ENCODE measurements at places on chromosomes 13 and 19.

DNA sequence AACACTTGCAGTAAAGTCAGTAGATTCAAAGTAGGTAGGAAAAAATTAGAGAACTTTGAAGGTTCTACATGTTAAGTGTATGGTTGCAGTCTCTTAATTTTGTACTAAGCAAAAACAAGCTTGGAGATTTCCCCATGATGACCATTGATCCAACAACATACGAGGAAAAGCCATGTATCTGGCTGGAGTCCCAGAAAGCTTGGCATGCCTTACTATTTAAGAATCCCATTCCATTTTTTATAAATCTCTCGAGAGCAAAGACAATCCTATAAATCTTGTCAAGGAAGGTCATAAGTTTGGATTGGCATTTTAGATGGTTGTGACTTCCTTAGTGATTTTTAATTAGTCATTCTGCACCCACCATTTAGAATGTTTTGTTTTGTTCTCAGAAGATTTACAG is 495.9 kb downstream of the GPC5 start:
- DNase-seq, result no peak

GRCh38 chr13:89783221-89783755 is 1564.2 kb upstream of the MIR17HG start:
- no peak for DNase-seq

DNA sequence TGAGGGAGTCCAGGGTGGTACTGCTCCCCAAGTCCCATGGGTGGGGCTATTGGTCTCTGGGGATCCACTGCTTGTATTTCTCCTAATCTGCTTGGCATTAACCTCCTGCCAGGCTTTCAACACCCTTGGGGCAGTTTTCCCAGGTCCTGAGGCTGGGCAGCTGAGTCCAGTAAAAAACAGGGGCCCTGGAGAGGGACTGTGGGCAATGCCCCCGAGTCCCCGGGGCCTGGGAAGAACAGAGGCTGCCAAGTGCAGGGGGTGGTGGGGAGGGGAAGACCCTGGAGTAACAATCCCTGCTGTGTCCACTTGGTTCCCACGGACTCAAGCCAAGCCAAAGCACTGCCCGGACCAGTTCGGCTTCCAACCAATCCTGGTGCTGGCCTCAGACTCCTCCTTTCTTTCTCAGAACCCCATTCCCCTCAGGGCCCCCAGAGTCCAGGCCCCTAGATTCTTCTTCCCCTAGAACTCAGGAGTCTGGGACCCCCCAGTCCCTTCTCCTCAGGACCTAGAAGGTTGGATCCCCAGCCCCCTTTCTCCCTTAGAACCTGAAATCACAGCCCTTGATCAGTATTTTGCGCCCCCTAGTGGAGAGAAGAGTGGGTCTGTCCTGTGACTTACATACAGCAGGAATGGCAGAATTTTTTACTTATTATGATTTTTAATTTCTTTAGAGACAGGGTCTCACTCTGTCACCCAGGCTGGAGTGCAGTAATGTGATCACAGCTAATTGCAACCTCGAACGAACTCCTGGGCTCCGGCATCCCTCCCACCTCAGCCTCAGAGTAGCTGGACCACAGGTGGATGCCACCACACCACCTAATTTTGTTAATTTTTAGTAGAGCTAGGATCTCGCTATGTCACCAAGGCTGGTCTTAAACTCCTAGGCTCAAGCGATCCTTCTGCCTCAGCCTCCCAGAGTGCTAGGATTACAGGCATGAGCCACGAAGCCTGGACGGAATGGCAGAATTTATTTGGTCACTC is 3.7 kb upstream of the CLPTM1 start:
- no peak for DNase-seq

GRCh38 chr13:102873653-102874052 is 27.8 kb downstream of the ERCC5 start:
- no peak for DNase-seq

- DNase-seq, result no peak
These were observed 88.4 kb upstream of the IRS2 start for GRCh38 chr13:109874484-109875454.

DNA sequence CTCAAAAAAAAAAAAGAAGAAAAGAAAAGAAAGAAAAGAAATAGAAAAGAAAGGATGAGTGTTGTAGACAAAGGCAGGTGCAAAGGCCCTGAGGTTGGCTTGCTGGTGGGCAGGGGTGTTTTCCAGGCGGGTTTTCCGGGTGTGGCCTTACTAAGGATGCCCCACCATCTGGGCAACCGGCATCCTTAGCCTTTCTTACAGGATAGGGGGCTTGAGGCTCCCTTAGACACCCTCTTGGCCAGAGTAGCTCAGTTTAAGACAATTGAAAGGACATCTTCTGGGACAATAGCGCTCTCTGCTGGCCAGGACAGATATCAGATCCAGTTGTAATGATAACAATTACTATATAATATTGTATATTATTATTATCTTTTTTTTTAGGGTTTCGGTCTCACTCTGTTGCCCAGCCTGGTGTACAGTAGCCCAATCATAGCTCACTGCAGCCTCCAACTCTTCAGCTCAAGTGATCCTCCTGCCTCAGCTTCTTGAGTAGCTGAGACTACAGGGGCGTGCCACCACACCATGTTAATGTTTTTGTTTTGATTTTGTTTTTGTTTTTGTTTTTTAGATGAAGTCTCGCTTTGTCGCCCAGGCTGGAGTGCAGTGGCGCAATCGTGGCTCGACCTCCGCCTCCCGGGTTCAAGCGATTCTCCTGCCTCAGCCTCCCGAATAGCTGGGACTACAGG is 1.4 kb upstream of the QTRT1 start:
- no peak for DNase-seq

DNA sequence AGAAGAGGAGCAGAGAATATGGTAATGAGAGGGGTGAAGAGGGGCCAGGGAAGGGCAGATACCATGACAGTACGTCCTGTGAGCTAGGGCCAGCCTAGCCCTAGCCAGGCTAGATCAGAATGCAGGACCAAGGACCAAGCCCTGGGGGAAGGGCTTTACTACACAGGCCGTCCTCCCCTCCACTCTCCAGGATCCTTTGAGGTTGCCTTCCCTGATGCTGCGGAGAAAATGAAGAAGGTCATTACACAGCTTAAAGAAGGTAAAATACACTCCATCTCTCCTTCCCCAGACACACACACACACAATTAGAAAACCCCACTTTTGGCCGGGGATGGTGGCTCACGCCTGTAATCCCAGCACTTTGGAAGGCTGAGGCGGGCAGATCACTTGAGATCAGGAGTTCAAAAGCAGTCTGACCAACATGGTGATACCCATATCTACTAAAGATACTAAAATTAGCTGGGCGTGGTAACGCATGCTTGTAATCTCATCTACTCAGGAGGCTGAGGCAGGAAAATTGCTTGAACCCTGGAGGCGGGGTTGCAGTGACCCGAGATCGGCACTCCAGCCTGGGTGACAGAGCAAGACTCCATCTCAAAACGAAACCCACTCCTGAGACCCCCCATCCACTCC is 8.5 kb downstream of the SPACA6 start:
- DNase-seq, result no peak

DNA sequence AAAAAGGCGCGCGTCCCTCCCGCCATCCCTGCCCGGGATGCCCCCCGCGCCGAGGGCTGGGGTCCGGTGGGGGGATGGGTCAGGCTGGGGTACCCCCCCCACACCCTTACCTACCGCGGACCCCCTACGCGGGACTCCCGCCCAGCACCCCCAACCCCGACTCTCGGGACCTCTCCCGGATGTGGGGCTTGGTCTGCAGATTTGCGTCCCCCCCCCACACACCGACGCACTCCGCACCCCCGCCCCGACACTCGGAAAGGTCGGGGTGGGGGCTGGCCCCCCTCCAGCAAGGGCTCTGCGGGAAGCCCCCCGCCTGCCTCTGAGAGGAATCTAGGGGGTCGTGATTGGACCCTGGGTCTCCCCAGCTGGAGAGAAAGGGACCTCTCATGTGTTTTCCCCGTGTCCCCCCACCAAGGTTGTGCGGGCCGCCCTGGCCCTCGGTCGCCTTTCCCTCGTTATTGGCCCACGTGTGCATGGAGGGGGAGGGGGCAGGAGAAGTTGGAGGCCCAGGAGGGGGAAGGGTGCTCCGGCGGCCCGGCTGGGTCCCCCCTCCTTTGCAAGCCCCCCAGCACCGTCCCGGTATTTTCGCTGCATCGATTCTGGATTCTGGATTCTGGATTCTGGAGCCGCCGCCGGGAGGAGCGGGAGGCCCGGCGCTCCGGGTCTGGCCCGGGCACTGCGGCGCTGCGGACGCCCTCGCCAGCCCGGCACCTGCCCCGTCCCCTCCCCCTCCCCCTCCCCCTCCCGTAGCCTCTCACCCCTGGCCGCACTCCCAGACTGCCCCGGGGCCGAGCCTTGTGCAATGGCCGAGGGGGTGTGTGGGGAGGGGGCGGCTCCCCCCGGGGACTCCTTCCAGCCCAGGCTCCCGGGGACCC is 607 bp downstream of the NFIC start:
- no peak for DNase-seq

- DNase-seq, result no peak
These were observed 612.5 kb upstream of the PRR20A start for GRCh38 chr13:56528040-56528790.

DNA sequence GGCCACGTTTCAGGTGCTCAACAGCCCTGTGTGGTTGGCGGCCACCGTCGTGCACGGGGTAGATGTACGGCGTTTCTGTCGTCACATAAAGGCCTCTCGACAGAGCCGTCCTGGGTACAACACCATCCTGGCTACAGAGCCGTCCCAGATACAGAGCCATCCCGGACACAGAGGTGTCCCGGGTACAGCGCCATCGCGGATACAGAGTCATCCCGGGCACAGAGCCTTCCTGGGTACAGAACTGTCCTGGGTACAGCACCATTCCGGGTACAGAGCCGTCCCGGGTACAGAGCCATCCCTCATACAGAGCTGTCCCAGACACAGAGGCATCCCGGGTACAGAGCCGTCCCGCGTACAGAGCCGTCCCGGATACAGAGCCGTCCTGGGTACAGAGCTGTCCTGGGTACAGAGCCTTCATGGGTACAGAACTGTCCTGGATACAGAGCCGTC is 222.7 kb upstream of the SOX1 start:
- no peak for DNase-seq

- DNase-seq, result no peak
These were observed 143.3 kb downstream of the LMO7 start for GRCh38 chr13:75779393-75779792.

DNA sequence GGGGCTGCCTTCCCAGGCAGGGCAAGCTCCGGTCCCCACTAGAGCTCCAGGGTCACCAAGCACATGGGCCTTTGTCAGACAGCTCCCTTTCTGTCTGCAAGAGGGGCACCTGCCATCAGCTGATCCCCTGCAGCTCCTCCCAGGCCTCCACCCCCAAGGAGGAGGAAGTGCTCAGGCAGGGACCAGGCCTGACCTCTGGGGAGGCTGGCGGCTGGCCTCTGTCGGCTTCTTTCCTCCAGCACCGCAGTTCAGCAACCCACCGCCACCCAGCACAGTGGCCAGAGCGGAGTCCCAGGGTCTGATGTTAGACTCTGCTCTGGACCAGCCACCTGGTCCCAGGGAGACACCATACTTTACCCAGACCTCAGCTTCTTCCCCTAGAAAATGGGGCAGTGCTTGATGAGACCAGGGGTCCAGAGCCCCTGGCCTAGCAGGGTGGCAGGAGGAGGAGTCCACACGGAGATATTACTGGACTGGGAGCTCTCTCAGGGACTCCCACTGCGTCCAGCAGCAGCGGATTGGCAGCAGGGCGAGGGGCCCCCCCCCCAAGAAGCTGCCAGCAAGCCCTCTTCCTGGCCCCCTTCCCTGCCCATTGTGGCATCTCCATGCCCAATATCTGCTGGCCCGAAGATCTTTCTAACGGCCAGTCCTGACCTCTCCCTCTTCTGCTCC is 24.1 kb downstream of the NKPD1 start:
- no peak for DNase-seq

- DNase-seq, result no peak
These were observed 173.1 kb downstream of the POU4F1 start for GRCh38 chr13:78430166-78430791.

DNA sequence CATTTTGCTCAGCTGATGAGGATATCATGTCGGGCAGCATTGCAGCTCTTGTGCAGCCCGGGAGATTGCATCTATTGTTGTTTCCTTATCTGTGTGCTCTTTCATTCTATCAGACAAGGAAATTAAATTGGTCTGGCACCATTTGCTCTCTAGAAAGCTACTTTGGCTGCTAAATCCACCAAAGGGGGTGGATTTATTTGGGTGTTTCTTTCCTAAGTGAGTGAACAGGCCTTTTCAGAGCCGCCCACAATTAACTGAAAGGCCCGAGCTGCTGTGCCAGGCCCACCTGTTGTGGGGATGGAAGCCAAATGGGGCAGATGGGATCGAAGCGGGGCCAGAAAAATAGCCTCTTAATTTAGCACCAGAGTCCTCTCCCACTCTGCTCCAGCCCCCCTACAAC is 99.4 kb downstream of the DNAJC15 start:
- no peak for DNase-seq

- no peak for DNase-seq
These were observed 30.3 kb downstream of the SHISA2 start for GRCh38 chr13:26021516-26021915.

DNA sequence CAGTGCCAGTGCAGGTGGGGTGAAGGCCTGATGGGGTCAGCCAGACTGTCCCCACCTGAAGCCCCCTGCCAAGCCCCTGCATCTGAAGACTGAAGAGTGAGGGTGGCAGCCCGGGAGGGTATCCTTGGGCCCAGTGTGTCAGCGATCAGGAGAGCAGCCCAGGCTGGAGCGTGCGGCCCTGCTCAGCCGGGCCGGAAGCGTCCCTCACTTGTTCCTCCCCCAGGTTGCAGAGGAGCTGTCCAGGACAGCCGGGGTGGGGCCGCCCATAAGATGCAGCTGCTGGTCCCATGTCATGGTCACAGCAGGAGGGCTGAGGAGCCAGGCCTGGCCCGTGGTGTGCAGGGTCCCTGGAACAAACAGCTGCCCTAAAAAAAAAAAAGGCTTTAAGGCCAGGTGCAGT is 55.4 kb downstream of the KDM4B start:
- DNase-seq, result no peak

All from NCI-H187 treated with DMSO at 0.1 percent for 48 hours (cell line).